ENCODE measurements at places on chromosomes 11 and 22.

GRCh38 chr11:78313898-78314297 lies 103.7 kb downstream of the GAB2 start:
- DNase-seq: no peak

DNA sequence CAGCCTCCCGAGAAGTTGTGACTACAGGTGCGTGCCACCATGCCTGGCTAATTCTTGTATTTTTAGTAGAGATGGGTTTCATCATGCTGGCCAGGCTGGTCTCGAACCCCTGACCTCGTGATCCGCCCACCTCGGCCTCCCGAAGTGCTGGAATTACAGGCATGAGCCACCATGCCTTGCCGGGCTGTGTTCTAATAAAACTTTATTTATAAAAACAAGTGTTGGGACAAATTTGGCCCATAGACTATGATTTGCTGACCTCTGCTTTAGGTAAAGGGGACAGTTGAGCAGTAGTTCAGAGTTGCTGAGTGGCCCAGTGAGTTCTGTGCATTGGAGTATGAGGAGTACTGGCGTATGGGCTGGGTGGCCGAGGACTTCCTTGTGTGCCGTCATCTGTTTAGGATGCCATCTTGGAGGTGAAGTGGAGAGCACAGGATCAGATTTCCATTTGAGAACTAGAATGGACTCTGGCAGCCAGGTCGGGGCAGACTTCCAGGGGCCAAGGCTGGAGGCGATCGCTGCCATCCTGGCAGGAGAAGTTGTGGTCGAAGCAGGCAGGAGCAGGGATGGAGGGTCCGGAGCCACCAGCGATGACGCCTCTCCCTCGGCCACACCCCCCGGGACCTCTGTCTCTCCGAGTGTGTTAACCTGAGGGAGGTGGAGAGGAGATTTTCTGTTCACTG lies 43.8 kb downstream of the FBLN1 start:
- DNase-seq: no peak

DNA sequence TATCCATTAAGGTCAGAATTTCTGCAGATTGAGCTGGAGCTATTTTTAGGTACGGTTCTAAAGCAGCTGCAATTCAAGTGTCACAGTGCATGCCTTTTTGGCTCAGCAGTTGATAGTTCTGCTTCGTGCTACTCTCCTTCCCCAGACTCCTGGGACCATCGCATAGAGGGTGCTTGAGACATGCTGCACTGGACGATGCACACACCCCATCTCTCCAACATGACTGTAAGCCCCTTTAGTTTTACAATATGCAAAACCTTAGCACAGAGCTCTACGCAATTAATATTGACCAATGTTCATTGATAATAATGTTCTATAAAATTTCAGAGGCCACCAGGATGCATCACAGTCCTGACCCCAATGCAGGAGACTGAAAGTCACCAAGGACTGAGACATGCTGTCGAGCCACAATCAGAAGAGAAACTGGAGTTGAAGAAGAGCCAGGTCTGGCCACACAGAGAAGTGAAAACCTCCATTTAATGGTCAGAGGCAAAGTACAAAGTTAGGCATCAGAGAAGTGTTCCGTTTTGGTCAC lies 120.9 kb upstream of the ZC3H12C start:
- DNase-seq: no peak

DNA sequence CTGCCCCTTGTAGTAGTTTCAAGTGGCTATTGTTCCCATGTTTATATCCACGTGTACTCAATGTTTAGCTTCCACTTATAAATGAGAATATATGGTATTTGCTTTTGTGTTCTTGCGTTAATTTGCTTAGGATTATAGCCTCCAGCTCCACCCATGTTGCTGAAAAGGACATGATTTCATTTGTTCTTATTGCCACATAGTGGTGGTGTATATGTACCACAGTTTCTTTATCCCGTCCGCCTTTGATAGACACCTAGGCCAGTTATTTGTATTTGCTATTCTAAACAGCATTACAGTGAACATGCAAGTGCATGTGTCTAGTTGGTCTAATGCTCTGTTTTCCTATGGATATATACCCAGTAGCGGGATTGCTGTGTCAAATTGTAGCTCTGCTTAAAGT lies 6.8 kb downstream of the OR51B2 start:
- no peak for DNase-seq

- DNase-seq: no peak
Observed at GRCh38 chr22:27538666-27539065, 262.9 kb downstream of the MN1 start.

- no peak for DNase-seq
Observed at GRCh38 chr22:49017482-49018329, 810.0 kb downstream of the BRD1 start.

DNA sequence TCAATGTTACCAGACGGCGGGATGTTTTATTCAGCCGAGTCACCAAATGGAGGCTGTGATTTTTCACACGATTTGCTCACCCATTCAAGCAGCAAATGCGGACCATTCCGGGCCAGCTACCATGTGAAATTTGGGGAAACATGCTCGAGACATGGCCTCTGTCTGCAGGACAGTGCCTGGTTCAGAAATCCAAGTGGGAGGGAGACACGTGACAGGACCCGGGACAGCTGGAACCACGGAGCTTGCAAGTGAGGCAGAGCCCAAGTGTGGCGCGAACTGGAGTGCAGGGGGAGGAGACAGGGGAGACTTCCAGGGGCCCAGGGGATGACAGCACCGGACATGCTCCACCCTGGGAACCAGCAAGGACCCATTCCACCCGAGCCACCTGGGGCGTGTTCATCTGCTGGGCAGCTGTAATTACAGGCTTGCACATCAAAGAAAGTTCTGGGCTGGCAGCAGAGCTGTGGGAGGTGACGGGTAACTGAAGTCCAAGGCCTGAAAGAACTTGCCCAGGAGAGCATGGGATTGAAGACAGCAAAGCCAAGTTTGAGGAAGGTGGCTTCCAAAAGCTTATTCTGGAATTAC lies 16.5 kb downstream of the CERK start:
- no peak for DNase-seq

DNA sequence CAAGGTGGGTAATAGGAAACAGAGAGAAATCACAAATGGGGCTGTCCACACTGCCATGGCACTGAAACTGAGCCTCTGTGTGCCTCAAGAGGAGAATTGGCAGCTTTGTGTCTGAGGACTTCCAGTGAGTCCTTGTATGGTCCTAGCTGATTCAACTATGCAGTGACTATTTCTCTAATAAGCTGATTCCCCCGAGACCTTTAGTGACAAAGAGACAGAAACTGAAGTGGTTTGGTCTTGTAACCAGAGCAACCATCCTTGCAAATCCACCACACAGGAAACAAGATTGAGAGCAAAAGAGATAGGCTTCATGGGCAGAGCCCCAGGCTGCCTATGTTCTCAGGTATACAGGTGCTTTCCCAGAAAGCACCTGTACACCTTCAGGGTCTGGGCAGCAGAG lies 1038.5 kb downstream of the NTM start:
- DNase-seq: no peak

DNA sequence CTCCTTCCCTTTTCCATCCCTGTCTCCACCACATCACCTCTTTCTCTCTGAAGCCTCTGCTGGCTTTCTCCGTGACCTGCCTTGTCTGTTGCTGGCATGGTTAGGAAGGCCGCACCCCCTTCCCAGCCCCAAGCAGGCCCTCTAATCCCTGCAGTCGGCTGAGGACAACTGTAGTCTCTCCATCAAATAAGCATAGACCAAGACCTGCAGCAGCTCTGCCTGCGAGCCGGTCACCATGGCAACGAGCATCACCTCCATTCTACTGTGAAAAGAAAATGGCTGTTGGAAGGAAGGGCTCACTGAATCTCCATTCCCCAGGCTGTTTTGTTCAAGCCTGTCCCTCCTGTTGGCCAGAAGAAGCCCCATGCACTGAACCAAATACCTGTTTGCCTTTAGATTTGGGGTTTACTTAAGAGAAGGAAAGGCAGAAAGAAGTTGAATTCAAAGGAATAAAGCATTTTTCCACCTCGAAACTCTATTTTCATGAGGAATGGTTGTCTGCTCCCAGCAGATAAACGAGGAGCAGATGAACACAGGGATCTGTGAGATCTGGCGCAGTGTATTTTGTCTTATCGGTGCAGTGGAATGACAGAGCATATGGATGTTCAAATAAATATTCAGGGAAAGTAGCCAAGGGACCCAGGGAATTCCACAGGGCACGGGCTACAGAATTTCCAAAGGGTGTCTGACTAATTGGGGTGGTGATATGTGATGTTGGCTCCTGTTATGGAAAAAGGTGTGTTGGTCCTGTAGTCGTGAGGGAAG lies 113.1 kb upstream of the TTC12 start:
- DNase-seq: peak; percentile 25

- DNase-seq: no peak
Observed at GRCh38 chr11:68756171-68756766, 4.9 kb upstream of the TESMIN start.

- no peak for DNase-seq
Observed at GRCh38 chr11:9001736-9002135, 2.1 kb downstream of the NRIP3 start.

DNA sequence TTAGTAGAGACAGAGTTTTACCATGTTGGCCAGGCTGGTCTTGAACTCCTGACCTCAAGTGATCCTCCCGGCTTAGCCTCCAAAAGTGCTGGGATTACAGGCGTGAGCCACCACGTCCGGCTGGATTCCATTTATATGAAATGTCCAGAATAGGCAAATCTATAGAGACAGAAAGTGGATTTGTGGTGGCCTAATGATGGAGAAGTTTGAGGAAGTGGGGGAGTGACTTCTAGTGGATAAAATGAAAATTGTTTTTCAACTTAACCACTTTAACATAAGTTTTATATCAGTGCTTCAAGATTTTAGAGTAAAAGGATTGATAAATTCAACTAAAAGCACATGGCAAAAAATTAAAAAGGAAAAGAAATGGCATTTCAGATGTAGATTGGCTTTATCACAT lies 66.2 kb downstream of the HIPK3 start:
- DNase-seq: no peak

DNA sequence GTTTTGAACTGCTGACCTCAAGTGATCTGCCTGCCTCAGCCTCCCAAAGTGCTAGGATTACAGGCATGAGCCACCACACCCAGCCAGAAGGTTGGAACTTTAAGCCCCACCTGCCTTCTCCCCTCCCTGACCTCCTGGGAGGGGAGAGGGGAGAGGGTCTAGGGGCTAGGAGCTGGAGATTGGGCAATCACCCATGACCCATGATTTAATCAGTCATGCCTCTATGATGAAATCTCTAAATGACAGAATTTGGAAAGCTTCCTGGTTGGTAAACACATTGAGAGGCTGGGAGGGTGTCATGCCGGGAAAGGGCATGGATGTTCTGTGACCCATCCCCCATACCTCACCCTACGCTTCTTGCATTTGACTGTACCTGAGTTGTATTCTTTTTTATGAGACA lies 17.1 kb upstream of the TFIP11 start:
- no peak for DNase-seq

GRCh38 chr11:27241311-27242122 lies 121.5 kb downstream of the CCDC34 start:
- DNase-seq: no peak

DNA sequence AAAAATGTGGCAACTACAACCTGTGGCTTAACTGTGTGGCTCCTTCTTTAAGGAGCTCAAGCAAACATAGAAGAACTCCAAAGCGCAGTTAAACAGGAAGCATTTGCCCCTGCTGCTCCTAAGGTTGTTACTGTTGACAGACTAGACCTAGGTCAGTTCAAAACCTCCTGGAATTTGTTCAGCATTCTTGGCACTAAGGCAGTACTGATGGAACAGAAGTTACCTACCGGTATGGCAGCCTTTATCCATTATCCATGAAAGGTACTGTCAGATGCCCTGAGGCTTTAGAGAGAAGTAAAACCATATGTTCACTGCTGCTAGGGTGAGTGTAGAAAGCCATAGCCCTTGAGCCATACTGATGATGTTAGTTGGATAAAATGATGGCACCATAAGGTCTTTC lies 916.5 kb upstream of the FAT3 start:
- DNase-seq: no peak

DNA sequence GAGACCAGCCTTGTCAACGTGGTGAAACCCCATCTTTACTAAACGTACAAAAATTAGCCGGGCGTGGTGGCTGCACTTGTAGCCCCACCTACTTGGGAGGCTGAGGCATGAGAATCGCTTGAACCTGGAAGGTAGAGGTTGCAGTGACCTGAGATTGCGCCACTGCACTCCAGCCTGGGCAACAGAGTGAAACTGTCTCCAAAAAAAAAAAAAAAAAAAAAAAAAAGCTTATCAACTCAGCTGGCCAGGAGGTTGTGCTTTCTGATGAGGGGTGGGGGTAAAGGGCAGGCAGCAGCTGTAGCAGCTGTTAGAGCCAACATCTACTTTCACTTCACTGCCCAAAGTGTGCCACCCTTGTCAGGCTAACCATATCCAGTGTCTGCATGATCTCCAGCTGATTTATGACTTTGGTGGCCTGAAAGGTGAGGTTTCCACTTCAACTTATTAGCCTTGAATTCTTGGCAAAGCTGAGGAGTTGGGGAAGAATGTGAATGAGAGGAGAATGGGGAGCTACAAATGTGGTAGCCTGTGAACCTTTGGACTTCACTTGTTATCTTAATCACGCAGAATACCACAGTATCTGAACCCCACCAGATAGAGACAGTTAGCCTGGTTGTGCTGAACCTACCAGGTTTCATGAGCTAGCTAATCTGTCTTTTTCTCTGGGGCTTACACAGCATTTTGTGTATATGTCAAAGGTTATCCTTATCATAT lies 19.6 kb downstream of the RNF121 start:
- no peak for DNase-seq

- no peak for DNase-seq
Observed at GRCh38 chr11:94533206-94533605, 10.5 kb upstream of the FUT4 start.

GRCh38 chr11:13440100-13440855 lies 22.7 kb downstream of the BTBD10 start:
- DNase-seq: no peak

DNA sequence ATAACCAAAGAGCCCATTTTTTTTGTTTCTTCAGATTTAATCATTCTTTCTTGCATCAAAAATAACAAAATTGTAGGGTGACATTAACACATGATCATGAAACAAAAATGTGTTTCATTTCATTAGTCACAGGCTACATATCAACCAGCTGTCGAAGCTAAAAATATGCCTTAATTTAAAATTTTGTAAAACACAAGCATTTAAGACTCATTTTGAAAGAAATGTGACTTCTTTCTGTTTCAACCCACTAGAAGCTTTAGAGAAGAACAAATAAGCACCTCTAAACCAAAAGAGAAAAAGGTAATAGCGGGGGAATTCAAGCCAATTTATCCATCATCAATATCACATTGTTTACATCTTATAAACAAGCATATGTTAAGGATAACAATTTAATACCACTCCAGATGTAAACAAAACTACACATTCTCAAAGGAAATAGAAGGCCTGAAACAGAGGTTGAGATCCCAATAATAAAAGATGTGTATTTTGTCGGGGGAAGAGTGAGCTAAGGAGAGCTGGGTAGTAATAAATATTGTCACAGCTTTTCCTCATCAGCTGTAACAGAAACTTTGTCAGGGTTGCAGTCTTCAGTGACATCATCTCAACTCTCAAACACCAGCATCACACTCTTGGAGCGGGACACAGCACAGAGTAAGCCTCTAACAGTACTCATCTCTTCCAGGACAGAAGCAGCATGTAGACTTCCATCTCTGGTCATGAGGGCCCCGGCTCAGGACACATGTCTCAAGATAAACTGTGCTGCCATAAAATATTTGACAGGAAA lies 42.0 kb downstream of the ALG9 start:
- DNase-seq: no peak

- DNase-seq: no peak
Observed at GRCh38 chr11:118074785-118075184, 2.1 kb upstream of the TMPRSS4 start.

- DNase-seq: no peak
Observed at GRCh38 chr11:2590965-2591754, 108.6 kb downstream of the KCNQ1OT1 start.

GRCh38 chr11:12771875-12772274 lies 97.7 kb downstream of the TEAD1 start:
- no peak for DNase-seq
